ENCODE measurements at places on chromosomes 4 and X.
A peak's percentile ranks its signal among the peaks of the same experiment; 100 is the strongest.

DNA sequence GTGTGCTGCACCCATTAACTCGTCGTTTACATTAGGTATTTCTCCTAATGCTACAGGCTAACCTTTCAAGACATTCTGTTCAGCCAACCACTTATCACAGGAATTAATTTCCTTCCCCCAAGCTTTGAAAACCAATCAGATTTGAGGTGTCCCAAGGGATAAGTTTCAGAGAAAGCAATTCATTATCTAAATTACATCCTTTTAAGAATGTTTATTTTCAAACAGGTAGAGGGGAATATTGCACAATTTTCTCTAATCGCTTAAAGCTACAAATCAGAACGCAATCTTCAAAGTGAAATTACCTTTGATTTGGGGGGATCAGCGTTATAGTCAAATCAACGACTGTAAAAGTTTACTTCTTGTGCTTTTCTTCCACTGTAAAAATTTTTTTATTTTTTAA, 1.6 kb downstream of the CLOCK start:
- peaks cover 25% of the 10 kb centered on the region for H3K36me3 ChIP-seq
- H3K27ac ChIP-seq = peak overlapping the region; percentile 52
- H3K4me3 ChIP-seq = peak overlapping the region; percentile 79
- no peaks in the 10 kb centered on the region for H3K27me3 ChIP-seq

DNA sequence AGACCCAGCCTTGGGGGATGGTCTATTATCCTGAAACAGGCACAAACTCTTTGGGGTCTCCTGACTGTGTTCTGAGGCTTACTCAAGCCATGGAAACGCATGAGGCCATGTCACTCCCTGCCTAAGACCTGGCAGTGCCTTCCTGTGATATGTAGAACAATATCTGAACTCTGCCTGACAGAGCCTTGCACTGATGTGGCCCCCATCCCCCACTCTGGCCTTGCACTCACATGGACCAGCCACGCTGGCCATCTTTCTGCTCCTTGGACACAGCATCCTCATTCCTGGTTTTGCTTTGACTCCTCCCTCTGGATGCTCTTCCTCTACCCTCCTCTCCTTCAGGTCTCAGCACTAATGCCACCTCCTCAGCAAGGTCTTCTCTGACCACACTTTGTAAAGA, 100.2 kb downstream of the SCD5 start:
- H3K4me3 ChIP-seq = no peak overlapping the region
- H3K27me3 ChIP-seq = no peaks in the 10 kb centered on the region
- DNase-seq = no peak
- no peaks in the 10 kb centered on the region for H3K36me3 ChIP-seq
- no peak overlapping the region for H3K27ac ChIP-seq
- no peaks in the 10 kb centered on the region for H3K4me1 ChIP-seq

GRCh38 chr4:23966725-23967124, 76.9 kb upstream of the PPARGC1A start:
- no peak overlapping the region for H3K4me3 ChIP-seq
- H3K4me1 ChIP-seq = no peaks in the 10 kb centered on the region
- H3K36me3 ChIP-seq = no peaks in the 10 kb centered on the region
- H3K27ac ChIP-seq = no peak overlapping the region
- no peak for DNase-seq
- H3K27me3 ChIP-seq = no peaks in the 10 kb centered on the region

DNA sequence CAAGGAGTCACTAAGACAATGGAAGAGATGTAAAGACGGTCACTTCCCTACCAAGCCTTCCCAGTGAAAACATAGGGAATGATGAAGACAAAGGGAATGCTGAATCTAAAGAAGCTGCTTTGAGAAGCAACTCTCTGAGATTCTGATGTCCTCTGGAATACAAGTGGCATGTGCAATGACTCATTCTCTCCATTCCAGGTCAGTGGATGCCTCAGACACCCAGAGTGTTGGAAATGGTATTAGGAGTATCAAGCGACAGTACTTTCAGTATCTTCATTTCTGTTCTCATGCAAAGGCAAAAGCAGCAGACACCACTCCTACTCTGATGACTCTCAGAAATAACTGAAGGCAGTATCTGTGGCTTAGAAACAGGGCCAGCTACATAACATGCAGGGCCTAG, 102.6 kb downstream of the FSTL5 start:
- H3K27ac ChIP-seq = no peak overlapping the region
- no peaks in the 10 kb centered on the region for H3K4me1 ChIP-seq
- DNase-seq = no peak
- H3K4me3 ChIP-seq = no peak overlapping the region
- H3K27me3 ChIP-seq = no peaks in the 10 kb centered on the region

GRCh38 chrX:119455264-119455663, 13.0 kb upstream of the SLC25A5 start:
- no peaks in the 10 kb centered on the region for H3K27me3 ChIP-seq
- peaks cover 9% of the 10 kb centered on the region for H3K36me3 ChIP-seq
- H3K4me3 ChIP-seq = no peak overlapping the region

GRCh38 chrX:66163849-66164411, at the start of gene HEPH:
Gene HEPH, plus strand, starts transcription at chrX:66164247. Its CDS starts 6,324 bp downstream, at chrX:66170571.
- DNase-seq = no peak
- H3K27me3 ChIP-seq = no peaks in the 10 kb centered on the region
- H3K4me3 ChIP-seq = no peak within 1 kb of the TSS
- H3K4me1 ChIP-seq = no peaks in the 10 kb centered on the region

- H3K4me1 ChIP-seq = peaks cover 10% of the 10 kb centered on the region
- DNase-seq = peak; percentile 63
- no peak overlapping the region for H3K27ac ChIP-seq
- H3K36me3 ChIP-seq = no peaks in the 10 kb centered on the region
- H3K4me3 ChIP-seq = no peak overlapping the region
These were observed 82.9 kb downstream of the STOX2 start for GRCh38 chr4:183987987-183988392.

GRCh38 chr4:137514406-137515111, 17.7 kb downstream of the PCDH18 start:
- H3K27me3 ChIP-seq = no peaks in the 10 kb centered on the region

GRCh38 chrX:49155243-49155899, 7.2 kb upstream of the MAGIX start:
- peak overlapping the region; percentile 96 for H3K27ac ChIP-seq
- DNase-seq = peak; percentile 30
- H3K4me1 ChIP-seq = peaks cover 27% of the 10 kb centered on the region
- no peaks in the 10 kb centered on the region for H3K27me3 ChIP-seq

- H3K27me3 ChIP-seq = no peaks in the 10 kb centered on the region
- peak overlapping the region; percentile 80 for H3K27ac ChIP-seq
- H3K36me3 ChIP-seq = peaks cover 36% of the 10 kb centered on the region
- peaks cover 21% of the 10 kb centered on the region for H3K4me1 ChIP-seq
- no peak for DNase-seq
- H3K4me3 ChIP-seq = peak overlapping the region; percentile 76
These were observed 793 bp downstream of the ARSJ start for GRCh38 chr4:113978561-113979147.

DNA sequence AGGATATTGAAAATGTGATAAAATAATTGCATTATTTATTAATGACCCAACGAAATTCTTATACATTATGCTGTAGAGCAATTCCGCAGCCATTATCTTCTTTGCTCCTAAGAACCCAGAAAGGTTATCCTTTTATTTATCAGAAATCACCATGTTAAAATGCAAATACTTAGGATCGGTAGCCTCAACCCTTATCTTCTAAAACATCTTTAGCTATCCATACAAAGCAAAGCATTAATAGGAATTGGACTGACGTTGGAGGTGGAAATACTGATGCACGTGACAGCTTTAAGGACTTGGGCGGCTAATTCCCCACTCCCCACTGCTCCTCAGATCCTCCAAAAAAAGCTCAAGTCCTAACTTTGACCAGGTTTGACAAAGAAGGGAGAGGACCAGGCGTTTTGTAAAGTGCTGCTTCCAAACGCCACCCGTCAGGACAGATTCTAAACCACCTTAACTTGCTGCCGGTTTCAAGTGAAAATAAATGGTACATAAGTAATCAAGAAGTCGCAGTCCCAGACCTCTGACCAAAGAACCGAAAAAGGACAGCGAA, 539 bp upstream of the SPCS3 start:
- H3K27ac ChIP-seq = peak overlapping the region; percentile 79
- H3K27me3 ChIP-seq = no peaks in the 10 kb centered on the region
- no peak for DNase-seq
- peak overlapping the region; percentile 76 for H3K4me3 ChIP-seq
- H3K36me3 ChIP-seq = peaks cover 31% of the 10 kb centered on the region

GRCh38 chr4:90546114-90546513, 418.9 kb downstream of the CCSER1 start:
- H3K27ac ChIP-seq = no peak overlapping the region
- no peaks in the 10 kb centered on the region for H3K27me3 ChIP-seq
- H3K4me3 ChIP-seq = no peak overlapping the region
- H3K36me3 ChIP-seq = no peaks in the 10 kb centered on the region
- DNase-seq = peak; percentile 4

DNA sequence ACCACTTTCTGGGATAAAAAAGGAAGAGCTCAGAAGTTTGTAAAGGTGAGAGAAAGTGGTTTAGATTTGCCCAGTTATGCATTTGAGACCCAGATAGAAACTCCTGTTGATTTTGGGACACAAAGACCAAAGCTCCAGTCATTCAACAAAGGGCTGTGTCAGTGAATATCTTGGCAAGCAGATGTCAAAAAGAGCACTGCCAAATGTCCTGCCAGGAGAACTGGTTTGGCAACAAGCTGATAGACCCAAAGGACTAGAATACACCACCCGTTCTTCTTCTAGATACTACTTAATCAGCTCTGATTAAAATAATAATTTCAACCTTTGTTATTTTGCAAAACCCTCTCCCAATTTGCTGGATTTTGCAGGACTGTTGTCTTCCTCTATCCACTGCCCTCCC, 121.4 kb downstream of the NHS start:
- no peak overlapping the region for H3K4me3 ChIP-seq
- H3K27ac ChIP-seq = no peak overlapping the region
- H3K4me1 ChIP-seq = peaks cover 55% of the 10 kb centered on the region
- peak; percentile 40 for DNase-seq

- H3K4me3 ChIP-seq = no peak overlapping the region
- peaks cover 19% of the 10 kb centered on the region for H3K4me1 ChIP-seq
- H3K27ac ChIP-seq = no peak overlapping the region
- H3K36me3 ChIP-seq = no peaks in the 10 kb centered on the region
- no peak for DNase-seq
- peaks cover 30% of the 10 kb centered on the region for H3K27me3 ChIP-seq
These were observed 114.0 kb downstream of the ENPP6 start for GRCh38 chr4:184103527-184104264.

DNA sequence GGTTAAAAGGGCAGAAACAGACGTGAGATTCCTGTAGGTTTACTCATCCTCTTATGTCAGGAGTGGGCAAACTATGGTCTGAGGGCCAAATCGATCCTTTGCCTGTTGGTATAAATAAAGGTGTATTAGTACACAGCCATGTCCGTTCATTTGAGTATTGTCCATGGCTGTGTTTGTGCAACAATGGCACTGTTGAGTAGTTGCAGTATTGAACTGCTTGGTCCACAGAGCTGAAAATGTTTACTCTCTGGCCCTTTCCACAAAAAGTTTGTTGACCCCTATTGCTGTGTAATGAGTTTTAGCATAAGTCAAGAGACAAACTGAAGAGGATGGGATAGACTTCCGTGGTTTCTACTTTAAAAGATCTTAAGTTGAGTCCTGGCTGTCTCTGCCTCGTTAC, 59.0 kb upstream of the MID1 start:
- H3K27me3 ChIP-seq = no peaks in the 10 kb centered on the region
- peaks cover 16% of the 10 kb centered on the region for H3K4me1 ChIP-seq
- H3K4me3 ChIP-seq = no peak overlapping the region

DNA sequence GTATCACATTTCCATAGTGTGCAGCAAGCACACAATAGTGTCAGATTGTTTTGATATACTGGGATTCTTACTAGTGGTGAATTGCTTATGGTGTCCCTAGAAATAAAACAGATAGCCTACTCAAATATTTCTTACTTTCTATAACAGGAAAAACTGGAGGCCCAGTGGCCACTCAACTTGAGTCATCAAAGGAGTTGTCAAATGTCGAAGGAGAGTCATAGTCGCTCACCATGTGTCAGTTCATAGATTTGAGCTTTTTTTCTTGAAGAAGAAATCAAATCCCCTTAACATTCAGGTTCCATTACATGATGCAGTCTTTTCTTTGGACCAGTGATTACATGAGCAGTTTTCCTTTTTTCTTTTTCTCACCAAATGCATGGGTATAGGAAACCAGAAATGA, 1271.0 kb downstream of the RAPGEF2 start:
- H3K27ac ChIP-seq = no peak overlapping the region
- no peak for DNase-seq
- H3K4me1 ChIP-seq = no peaks in the 10 kb centered on the region
- no peaks in the 10 kb centered on the region for H3K27me3 ChIP-seq

GRCh38 chr4:157713342-157713741, 459.5 kb downstream of the GASK1B start:
- no peak for DNase-seq
- H3K36me3 ChIP-seq = no peaks in the 10 kb centered on the region
- H3K27ac ChIP-seq = no peak overlapping the region
- H3K4me3 ChIP-seq = no peak overlapping the region

- H3K4me1 ChIP-seq = peaks cover 11% of the 10 kb centered on the region
- H3K27ac ChIP-seq = no peak overlapping the region
- H3K4me3 ChIP-seq = no peak overlapping the region
- H3K36me3 ChIP-seq = no peaks in the 10 kb centered on the region
- no peaks in the 10 kb centered on the region for H3K27me3 ChIP-seq
These were observed 192.1 kb downstream of the TBX22 start for GRCh38 chrX:80206647-80207046.

DNA sequence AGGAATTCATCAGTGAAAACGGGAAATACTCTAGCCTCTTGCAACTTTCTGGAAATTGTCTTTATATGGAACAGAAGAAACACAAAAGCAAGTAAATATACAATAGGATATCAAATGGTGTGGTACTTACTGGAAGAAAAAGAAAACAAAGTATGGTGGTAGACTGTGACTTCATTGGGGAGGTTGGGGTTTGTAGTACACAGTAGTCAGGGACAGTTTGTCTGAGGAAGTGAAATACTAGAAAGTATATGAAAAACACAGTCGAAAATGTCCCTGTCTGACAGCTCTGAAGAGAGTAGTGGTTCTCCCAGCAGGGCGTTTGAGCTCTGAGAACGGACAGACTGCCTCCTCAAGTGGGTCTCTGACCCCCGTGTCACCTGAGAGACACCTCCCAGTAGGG, 390.0 kb upstream of the NWD2 start:
- no peaks in the 10 kb centered on the region for H3K36me3 ChIP-seq
- DNase-seq = no peak
- H3K27me3 ChIP-seq = no peaks in the 10 kb centered on the region
- H3K4me1 ChIP-seq = no peaks in the 10 kb centered on the region
- no peak overlapping the region for H3K4me3 ChIP-seq

- peaks cover 14% of the 10 kb centered on the region for H3K27me3 ChIP-seq
- H3K4me1 ChIP-seq = no peaks in the 10 kb centered on the region
- no peak overlapping the region for H3K27ac ChIP-seq
These were observed 12.2 kb downstream of the UCP1 start for GRCh38 chr4:140556372-140557085.

DNA sequence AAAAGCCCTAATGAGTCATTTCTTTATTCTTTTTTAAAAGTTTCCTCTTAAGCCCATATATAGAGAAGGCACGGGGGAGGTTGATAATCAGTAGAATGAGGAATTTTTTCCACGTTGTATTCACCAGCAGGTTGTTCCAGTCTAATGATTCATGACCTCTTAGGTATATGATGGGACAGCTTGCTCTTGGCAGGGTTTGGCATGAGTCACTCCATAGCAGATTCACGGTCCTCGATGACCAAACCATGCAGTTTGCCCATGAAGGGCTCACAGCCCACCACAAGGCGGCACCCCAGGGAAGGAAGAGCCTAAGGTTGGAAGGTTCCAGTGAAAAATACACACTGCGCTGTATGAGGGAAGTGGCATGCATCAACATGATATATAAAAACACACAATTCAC, 623.8 kb upstream of the DIPK2B start:
- peaks cover 47% of the 10 kb centered on the region for H3K36me3 ChIP-seq
- peaks cover 38% of the 10 kb centered on the region for H3K4me1 ChIP-seq
- H3K4me3 ChIP-seq = no peak overlapping the region
- DNase-seq = peak; percentile 89

Measured in Calu3 (cell line).